Fibroblast of skin of back (primary cell): ENCODE measurements at places on chromosomes 4 and X.

GRCh38 chrX:111695297-111695880, 14.4 kb downstream of the ALG13 start:
- DNase-seq, result no peak

- DNase-seq, result no peak
These were observed 144.7 kb downstream of the PDGFRA start for GRCh38 chr4:54373718-54374210.

GRCh38 chr4:56662782-56663468, 18.2 kb downstream of the HOPX start:
- DNase-seq, result no peak

DNA sequence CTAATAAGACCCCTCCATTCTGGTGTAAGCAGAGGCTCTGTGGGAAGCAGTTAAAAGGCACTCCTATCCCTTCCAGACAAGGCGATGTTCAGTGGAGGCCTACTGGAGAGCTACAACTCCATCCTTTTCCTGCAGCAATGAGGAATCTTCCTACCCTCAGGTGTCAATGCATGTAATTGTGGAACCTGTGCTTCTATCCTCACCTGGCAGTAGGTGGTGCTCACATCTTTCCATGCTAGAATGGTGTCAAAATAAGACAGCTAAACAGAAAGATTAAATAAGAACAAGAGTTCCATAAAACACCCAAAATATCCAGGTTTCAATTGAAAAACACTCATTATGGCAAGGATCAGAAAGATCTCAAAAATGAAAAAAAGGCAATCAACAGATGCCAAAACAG, 224.6 kb downstream of the IL15 start:
- DNase-seq, result no peak

DNA sequence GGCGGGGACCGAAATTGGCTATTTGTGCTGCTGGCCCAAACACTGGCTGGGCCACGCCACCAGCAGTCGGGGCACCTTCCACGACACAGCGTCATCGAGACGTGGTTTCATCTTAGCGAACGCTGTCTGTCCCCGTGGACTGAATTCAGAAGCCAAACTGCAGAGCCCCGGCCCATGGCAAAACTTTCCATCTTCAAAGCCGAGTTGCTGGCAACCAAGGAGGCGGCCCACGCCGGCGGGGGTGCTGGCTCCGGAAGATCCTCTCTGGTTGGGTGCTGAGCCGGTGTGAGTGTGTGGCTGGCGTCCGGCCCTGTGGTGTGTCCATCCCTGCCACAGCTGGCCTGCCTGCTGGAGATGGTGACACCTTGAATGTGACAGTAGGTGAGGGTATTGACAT, 96.6 kb upstream of the ADRA2C start:
- no peak for DNase-seq

GRCh38 chrX:1477801-1478458, 25.2 kb upstream of the ASMTL start:
- DNase-seq, result no peak

DNA sequence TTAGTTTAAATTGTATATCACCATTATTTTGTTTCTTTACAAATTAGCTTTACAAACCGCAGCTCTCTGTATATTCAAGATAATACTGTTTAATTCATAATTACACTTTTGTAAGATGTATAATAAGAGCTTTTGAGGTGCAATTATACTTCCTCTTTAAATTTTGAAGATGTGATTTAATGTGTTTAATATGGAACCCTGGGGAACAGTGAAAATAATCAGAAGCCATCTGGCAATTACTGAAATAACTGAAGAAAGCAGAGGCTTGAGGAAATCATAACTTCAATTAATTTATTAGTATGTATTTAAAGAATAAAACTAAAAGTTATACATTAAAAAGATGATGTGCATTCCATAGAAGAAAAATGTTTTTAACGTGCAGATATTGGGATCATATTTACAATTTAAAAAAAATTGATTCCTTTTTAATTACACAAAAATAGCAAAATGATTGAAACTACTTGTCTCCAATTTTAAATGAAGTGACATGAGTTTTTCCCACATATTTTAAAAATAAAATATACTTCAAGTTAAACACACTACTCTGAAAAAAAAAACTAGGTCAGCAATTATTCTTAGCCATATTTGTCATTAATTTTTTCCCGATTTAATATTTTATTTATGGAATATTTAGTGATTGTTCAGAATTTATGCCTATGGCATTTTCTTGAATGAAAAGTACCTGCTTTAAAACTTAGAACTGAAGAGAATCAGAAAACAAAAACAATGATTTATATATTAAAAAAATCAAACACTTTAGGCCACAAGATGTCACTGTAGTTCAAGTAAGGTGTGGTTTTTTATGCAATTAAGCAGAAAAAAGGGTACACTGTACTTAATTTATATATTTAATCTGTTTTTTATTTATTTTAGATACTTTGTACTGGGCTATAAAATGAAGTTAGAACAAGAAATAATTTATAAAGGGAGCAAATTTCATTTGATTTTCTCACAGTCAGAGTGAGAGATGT, 942.7 kb upstream of the NDST4 start:
- peak; percentile 28 for DNase-seq

GRCh38 chr4:40395166-40395900, 60.2 kb downstream of the CHRNA9 start:
- no peak for DNase-seq

DNA sequence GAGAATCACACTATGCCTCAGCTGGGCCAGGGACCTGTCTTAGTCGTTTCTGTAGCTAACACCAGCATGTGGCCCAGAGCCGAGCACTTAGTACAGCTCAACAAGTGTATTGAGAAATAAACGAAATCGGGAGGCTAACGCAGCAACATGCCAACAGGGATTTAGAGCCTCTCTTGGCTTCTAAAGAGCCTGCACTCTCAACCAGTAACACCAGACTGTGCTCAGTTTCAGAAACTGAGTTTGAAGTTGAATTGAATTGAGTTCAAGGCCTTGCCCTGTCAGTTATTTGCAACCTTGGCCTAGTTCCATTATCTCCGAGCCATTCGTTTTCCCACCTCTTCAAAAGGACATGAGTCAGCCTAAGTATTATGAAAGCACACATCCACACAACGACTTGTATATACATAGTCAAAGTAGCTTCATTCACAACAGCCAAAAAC, 71.3 kb upstream of the LDB2 start:
- DNase-seq, result peak; percentile 32

DNA sequence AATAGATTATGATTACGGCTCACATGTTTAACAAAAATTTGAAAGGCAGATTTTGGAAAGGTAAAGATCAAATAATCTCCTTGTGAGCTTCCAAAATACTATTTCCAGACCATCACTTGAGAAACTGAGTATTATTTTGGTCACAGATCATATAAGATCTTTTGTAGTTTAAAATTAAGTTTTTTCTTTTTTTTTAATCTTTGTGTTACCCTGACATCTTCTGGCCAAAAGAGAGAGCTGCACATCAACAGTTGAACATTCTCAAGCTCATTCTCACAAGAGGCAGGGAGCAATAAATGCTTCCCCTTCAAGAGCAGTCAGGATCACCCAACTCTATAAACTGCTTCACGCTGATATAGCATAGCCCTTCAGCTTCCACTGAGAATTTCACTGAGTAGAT, 15.9 kb downstream of the TMEM192 start:
- DNase-seq, result peak; percentile 10

DNA sequence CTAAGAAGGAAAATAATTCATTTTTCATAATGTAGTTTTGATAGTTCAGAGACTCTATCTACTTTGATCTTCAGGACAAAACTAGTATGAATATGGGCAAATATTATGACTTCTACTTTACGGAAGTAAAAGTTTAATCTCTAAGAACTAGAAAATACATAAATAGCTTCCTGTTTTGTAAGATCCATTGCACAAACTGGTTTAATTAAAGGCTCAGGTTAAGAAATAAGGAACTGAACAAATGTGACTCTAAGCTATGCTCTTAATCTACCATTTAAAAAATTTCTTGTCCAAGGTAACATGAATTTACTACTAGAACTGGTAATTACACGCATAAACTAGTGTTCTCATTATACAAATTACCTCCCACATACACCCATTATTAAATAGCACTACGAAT, 360.6 kb downstream of the INPP4B start:
- DNase-seq, result no peak

GRCh38 chr4:141022111-141022695, 111.1 kb downstream of the RNF150 start:
- peak; percentile 12 for DNase-seq

DNA sequence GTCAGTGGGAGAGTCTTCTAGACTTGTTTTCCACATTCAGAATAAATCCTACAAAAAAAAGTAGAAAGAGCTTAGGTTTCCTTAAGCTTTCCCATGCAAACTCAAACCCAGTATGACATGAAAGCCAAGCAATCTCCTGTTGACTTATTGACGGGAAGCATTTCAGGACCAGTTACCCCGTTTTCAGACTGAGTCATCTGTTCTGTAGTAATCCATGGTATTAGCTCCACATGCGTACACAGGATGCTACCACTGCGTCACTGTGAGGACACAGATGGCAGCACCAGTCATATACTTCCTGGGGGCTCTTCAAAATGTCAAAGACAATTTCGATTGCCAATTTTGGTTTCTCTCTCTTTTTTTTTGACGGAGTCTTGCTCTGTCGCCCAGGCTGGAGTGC, 224.9 kb upstream of the MAD2L1 start:
- DNase-seq, result no peak

GRCh38 chr4:40969501-40969900, 219.7 kb downstream of the NSUN7 start:
- no peak for DNase-seq

DNA sequence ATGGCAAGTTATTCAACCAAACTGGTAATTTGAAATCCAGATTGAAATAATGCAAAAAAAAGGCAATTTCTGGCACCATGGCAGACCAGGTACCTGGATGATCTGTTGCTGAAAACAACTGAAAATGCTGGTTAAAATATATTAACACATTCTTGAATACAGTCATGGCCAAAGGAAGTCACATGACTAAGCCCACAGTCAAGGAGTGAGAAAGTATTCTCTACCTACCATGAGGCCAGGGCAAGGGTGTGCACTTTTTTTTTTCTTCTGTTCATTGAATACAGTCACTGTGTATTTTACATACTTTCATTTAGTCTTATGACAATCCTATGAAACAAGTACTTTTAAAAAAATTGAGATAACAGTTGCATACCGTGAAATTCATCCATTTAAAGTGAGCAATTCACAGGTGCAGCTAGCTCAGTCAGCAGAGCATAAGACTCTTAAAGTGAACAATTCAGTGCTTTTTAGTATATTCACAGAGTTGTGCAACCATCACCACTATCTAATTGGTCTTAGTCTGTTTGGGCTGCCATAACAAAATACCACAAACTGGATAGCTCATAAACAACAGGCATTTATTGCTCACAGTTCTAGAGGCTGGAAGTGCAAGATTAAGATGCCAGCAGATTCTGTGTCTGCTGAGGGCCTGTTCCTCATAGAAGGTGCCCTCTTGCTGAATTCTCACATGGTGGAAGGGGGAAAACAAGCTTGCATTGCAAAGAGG, 4.8 kb upstream of the MPP1 start:
- DNase-seq, result no peak

GRCh38 chr4:142549726-142550463, 296.2 kb downstream of the INPP4B start:
- DNase-seq, result peak; percentile 59
